ENCODE measurements at places on chromosomes 6 and 20.

- DNase-seq = no peak
Observed at GRCh38 chr20:10949930-10950783, 276.4 kb upstream of the JAG1 start.

- no peak for DNase-seq
Observed at GRCh38 chr20:57598060-57598459, 22.2 kb downstream of the ZBP1 start.

- DNase-seq = peak; percentile 56
Observed at GRCh38 chr6:166957087-166957804, 896 bp upstream of the RNASET2 start.

- DNase-seq = no peak
Observed at GRCh38 chr6:41074692-41075436, 2.1 kb downstream of the NFYA start.

DNA sequence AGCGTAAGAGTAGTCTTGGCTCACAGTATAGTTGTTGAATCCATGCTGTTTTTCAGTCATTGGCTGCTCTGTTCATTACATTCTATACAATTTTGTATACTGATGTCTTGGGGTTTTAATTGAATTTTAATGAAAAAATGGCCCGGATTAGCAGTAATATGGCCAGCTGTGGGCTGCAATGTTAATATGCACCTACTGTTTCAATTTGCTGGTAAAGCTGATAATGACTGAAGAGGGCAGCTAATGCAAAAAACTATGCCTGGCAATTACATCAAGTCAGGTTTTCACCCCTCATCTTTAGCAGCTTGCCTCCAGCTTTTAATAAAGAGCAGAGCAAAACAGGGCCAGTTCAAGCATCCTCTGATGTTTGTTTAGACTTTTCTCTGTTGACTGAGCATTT, 394.5 kb downstream of the PLCB1 start:
- DNase-seq = no peak

DNA sequence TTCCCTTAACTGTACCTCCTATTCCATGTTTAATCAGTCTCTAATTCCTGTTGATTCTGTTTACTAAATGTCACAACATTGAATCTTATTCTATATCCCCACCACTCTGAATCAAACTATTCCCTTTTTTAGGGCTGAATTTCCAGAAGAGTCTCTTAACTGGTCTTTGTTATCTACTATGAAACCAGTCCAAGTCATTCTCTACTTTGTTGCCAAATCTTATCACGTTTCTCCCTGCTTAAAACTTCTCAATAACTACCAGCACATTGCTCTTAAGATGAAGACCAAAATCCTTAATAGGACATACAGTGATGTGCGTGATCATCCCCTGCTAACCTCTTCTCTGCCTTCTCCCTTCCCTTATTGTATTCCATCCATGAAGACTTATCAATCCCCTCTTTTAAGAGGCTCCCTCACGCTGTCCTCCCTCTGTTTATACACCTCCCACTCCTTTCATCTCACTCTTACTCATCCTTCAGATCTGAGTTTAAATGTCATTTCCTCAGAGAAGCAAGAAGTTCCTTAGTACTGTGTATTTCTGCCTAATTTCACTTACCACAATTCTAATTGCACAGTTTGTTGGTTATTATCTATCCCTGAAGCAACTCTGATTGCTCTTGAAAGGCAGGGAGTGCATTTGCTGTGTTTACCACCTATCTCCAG, 143.0 kb upstream of the AHI1 start:
- no peak for DNase-seq

GRCh38 chr6:484746-485145, 93.2 kb downstream of the IRF4 start:
- DNase-seq = no peak

DNA sequence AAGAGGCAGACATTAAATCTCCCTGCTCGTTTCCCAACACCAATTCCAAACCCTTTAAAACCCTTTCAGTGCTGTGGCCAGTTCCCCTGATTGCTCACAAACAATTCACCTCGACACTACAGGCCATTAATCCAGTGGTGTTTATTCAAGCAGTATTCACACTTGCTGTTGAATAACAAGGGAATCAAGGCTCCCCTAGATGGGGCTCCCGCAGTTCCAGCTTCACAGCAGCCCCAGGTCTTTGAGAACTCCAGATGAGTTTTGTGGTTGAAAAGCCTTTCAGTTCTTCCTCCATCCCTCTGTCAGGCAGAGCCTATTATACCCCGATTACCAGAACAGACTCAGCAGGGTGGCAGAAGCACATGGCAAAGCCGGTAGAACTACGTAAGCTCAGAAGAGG, 36.2 kb downstream of the JAG1 start:
- no peak for DNase-seq

GRCh38 chr6:90003941-90004340, 109.7 kb downstream of the GJA10 start:
- no peak for DNase-seq

- no peak for DNase-seq
Observed at GRCh38 chr6:71721642-71722041, 164.7 kb upstream of the RIMS1 start.

- DNase-seq = no peak
Observed at GRCh38 chr6:131116321-131116720, 18.9 kb upstream of the AKAP7 start.

DNA sequence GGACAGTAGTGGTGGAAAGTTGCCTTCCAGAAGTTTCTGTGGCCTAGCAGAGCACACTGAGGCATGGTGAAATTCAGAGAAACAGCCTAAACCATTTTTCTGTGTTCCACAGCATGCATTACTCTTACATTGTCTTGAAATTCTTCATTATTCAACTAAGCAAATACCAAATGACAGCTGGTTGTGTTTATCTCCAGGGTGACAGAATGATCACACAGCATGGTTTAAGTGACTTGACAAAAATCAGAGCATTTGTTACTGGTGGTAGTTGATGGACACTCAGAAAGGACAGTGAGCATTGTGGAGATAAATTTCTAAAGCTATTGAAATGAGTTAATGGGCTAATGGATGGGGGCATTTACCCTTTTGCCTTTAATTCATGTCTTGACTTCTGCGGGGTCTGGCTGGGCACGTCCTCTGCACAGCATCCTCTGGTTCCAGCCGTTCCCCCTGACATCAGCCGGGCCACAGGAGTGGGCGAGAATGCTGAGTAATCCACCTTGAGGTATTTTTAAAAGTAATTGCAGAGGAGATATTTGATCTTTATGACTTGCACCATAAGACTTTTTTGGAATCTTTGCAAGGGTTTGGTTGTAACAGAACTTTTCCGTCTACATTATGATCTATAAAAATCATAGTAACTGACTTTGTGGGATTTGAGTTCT, 78.9 kb upstream of the SCP2D1 start:
- no peak for DNase-seq

DNA sequence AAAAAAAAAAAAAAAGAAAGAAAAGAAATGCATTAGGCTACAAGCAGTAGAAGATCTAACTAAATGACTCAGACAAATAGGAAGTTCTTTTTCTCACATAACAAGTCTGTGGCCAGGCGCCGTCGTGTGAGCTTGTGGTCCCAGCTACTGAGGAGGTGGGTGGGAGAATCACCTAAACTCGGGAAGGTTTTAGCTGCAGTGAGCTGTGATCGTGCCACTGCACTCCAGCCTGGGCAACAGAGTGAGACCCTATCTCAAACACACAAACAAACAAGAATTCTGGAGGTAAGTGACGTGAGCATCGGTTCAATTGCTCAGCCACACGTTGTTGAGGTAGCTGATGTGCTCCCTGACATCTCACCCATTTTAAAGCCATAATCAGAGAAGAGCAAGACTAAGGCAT, 37.9 kb upstream of the SLC23A2 start:
- DNase-seq = no peak

DNA sequence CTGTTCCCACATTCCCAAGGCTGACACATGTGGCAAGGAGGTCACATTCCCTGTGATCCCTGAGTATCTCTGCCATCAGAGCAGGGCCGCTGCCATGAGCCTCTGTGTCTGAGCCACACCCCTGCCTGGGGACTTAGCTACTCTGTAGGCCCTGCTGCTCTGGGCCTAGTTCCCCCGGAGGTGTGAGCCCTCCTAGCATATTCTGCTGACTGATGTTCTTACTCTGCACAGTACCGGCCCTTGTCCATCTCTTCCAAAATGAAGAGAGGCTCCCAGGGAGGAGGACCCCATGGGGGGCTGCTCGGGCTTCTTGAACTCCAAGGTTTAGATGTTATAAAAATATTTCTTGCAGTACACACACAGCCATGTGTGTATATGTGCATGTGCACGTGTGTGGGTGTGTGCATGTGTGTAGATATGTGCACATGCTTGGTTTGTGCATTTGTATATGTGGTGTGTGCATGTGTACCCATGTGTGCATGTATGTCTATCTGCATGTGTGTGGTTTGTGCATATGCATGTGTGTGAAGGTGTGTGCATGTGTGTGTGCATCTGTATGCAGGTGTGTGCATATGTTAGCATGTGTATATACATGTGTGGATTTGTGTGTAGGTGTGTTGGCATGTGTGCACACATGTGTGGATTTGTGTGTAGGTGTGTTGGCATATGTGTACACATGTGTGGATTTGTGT, 101.2 kb downstream of the ERMARD start:
- no peak for DNase-seq

DNA sequence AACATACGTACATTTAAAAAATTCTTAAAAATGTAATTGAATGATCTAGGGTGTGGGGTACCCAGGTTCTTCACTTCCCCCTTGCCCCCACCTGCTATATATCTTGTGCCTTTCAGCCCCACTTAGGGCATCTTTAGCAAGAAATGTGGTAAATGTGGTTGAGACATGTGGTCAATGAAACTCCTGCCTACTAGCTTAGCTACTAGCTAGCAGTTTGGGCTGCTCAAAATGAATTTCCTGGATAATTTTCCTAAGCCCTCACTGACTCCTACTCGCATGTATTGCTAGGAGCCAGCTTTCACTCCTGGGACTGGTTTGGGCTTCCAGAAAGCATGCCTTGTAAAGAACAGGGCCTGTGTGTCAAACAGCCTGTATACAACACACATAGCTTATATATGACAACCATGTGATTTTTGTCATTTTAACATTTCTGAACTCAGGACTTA, 257.3 kb downstream of the ATXN1 start:
- no peak for DNase-seq

GRCh38 chr6:83008626-83009025, 57.0 kb downstream of the UBE3D start:
- no peak for DNase-seq

DNA sequence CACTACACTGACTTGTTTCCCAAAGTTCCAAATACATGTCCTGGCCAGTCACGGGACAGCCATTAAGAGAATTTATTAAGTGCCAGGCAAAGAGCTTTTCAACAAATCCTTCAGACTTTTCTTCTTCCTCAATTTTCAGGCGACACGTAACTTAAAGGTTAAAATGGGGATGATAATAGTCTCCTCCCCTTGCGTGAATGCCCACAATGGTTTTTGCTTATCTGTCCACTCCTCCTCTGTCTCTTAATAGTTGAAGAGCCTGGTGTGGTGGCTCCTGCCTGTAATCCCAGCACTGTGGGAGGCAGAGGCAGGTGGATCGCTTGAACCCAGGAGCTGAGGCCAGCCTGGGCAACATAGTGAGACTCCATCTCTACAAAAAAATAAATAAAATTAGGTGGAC, 11.4 kb upstream of the PARD6B start:
- DNase-seq = no peak

GRCh38 chr6:20538131-20538662, 3.9 kb downstream of the CDKAL1 start:
- DNase-seq = no peak

GRCh38 chr20:51427651-51428291, 114.7 kb downstream of the NFATC2 start:
- DNase-seq = no peak

- no peak for DNase-seq
Observed at GRCh38 chr20:9412309-9412708, 102.1 kb upstream of the LAMP5 start.

DNA sequence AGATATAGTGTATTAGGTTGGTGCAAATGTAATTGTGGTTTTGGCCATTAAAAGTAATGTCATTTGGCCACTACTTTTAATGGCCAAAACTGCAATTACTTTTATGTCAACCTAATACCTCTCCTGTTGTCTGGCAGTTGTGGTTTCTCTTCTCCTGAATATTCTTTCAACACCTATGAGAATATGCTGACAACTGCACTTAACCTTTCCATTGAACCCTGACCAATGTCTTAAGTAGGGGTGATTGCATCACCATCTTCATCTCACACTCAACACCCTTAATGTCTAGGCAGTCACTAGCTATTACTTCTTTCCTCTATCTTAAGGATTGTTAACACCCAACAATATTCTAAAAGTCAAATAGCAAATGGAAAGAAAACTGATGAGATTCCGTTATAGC, 200.5 kb upstream of the HSF2 start:
- no peak for DNase-seq

DNA sequence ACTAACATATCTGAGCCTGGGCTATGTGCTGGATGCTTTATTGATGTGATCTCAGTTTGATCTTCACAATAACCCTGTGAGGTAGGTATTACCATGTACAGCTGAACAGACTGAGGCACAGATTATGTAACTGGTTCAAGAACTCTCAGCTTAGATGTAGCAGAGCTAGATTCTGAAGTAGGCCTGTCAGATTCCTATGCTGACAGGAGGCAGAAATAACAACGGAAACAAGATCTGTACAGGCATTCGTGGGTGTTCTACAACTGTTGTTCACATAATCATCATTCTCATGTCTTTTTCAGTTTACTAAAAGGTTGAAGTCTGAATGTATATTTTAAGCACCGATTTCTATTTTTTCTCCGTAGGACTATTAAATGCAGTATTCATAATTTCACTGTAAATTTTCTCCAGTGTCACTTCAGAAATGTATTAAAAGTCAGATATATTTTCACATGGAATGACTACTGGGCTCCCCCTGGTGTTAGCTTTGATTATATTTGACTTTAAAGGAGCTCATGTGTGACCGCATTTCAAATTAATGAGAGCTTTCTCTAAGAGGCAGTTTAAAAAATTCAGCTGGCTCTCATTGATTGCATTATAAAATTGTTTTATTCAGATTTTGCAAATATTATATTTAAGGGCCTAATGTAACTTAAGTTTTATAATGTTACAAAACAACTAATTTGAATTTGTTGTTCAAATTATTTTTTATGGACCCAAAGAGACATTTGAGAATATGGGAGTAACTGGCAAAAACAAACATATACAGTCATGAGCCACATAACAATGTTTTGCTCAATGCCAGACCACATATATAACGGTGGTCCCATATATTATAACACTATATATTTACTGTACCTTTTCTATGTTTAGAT, 36.4 kb upstream of the SLC17A4 start:
- DNase-seq = no peak

DNA sequence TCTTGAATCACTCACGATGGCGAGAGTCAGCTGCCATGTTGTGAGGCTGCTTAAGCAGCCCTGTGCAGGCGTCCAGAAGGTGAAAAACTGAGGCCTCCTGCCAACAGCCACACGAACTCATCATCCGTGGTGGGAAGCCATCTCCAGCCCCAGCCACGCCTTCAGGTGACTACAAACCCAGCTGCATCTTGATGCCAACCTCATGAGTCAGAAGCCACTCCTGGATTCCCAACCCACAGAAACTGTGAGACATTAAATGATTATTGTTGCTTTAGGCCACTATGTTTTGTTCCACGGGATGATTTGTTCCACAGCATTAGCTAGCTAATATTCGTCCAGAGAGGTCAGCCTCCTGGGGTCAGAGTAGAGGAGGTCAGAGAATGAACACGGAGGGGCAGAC, 80.5 kb downstream of the SNX5 start:
- no peak for DNase-seq
